ENCODE measurements at places on chromosomes 4 and X.

GRCh38 chrX:13380211-13380610 lies 60.4 kb upstream of the ATXN3L start:
- DNase-seq, result no peak

- no peak for DNase-seq
Observed at GRCh38 chr4:176622251-176622948, 170.3 kb downstream of the VEGFC start.

DNA sequence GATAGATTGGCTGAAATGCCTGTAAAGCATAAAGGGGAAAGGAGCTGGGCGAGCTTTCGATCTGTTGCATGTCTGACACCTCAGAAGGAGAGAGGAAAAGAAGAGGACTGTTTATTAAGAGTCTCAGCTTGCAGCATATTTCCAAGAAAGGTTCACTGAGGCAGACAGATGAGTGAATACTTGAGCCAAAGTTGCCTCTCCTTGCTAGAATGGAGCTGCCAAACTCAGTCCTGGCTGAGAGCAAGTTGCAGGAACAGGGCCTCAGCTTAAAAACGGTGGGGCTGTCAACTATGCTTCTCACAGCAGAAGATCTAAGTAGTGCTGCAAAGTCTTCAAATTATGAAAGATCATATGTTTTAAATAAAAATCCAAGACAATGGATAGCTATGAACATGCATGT lies 707.5 kb downstream of the PCDH7 start:
- no peak for DNase-seq

GRCh38 chr4:86359944-86360478 lies at the start of gene MAPK10:
TSS of gene MAPK10 (minus strand) at chr4:86360053.
- peak; percentile 82 for DNase-seq

DNA sequence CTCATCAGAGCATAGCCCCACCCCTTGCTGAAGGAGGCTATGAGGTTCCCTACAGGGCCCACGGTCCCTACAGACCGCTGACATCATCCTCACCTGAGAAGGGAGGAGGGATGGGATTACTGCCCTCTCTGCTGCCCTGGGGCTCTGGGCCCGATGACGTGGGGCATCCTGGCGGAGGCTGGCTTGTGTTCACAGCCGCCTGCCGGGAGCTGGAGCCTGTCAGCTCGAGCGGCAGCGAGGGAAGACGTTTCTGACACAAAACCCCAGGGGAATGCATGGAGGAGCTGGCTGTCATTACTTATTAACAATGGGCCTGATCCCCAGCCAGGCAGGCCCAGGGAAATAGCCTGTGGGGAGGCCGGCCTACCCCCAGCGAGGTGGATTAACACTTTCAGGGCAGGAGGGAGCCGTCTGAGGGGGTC lies 106.6 kb upstream of the ATP6AP2 start:
- DNase-seq, result peak; percentile 96

- no peak for DNase-seq
Observed at GRCh38 chr4:140673729-140674128, 82.5 kb downstream of the TBC1D9 start.

DNA sequence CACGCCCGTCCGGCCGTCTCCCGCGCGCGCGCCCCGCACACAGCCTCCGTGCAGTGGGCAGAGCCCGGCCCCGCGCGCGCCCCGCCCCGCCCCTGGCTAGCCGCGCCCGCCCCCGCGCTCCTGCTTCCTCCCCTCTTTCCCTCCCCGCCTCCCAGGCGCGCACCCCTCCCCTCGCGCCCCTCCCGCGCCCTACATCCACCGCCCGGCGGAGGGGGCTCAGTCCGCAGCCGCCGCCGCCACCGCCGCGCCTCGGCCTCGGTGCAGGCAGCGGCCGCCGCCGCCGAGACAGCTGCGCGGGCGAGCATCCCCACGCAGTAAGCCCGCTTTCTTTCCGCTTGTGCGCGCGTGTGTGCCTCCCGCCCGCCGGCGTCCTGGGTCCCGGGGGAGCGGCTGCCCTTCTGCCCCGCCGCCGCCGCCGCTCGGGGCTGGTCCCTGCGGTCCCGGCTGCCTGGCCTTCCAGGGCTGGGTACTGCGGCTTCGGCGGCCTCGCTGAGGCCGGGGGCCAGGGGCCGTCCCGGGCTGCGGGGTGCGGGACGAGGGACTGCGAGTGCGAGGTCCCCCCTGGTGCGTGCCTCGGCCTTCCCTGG lies at the start of gene FHL1:
Gene FHL1 (plus strand): TSS at position 219 of the 587 bp plus-strand sequence.
- peak; percentile 37 for DNase-seq

DNA sequence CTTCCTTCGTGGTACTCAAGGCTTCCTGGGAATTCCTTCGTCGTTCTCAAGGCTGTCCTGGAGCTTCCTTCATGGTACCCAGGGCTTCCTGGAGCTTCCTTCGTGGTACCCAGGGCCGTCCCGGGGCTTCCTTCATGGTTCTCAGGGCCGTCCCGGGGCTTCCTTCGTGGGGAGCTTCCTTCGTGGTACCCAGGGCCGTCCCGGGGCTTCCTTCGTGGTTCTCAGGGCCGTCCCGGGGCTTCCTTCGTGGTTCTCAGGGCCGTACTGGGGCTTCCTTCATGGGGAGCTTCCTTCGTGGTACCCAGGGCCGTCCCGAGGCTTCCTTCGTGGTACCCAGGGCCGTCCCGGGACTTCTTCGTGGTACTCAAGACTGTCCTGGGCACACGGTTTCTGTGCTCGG lies 339.6 kb upstream of the FAT1 start:
- no peak for DNase-seq

- no peak for DNase-seq
Observed at GRCh38 chr4:72567036-72567435, 2.0 kb downstream of the ADAMTS3 start.

GRCh38 chr4:160353548-160353947 lies 1250.7 kb downstream of the RAPGEF2 start:
- no peak for DNase-seq

- DNase-seq, result no peak
Observed at GRCh38 chr4:150648123-150648522, 66.2 kb downstream of the MAB21L2 start.

DNA sequence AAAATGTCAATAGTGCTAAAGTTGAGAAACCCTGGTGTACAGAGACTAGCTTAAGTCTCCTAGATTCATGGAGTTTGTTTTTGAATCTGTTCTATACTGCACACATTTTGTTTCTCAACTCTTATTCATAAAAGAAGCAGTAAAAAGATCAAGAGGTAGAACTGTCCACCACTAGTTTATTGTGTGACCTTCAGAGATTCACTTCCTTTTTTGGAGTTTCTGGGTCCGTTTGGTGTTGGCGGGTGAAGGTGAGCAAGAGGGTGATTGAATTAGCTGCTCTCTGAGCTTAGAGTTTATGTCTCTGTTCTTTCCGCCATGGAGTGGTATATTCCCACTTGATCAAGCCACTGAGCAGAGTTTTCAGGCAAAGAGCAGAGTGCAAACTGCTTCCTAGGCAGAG lies 21.4 kb upstream of the PLAC1 start:
- no peak for DNase-seq

- DNase-seq, result no peak
Observed at GRCh38 chr4:85740431-85740861, 265.5 kb downstream of the ARHGAP24 start.

DNA sequence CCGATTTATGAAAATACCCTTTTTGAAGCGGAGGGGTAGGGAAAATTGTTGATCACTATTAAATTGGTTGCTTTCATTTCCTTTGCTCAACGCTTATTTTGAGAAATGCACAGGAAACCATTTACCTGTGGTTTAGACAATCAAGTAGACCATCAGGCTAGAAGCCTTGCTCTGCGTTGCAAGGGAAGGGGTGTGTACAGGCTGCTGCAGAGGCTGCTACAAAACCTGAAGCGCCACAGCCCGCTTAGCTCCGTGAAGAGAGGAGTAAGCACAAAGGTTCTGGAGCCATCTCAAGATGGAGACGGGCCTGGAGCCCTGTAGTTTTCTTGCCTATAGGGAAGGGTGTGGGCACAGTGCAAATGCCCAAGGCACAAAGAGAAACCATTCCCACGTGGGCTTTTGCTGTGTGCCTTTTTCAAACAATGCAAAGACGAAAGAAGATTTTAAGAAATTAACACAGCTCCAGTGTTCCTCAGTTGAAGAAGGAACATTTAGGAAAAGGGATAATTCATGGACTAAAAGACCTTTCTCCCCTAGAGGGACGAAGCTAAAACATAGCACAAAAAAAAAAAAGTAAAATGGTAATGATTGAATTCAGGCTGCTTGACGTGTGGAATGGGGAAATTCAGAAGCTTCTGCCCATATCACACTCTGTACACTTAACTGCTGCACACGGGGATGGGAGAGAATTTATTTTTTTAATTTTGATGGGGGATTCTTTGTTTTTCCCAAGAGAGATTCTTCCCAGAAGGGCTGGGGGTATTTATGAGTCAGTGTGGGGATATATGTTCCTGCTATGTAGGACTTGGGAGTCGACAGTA lies 3.5 kb downstream of the TMSB4X start:
- peak; percentile 76 for DNase-seq

- DNase-seq, result no peak
Observed at GRCh38 chrX:9644335-9644734, 121.3 kb downstream of the GPR143 start.
